PC-3 (cell line): ENCODE measurements at places on chromosomes 11 and 22. TPM values are rescaled to one million over a fixed set of nuclear protein-coding genes. Genes with fewer than 3 reads are reported as not detected.

DNA sequence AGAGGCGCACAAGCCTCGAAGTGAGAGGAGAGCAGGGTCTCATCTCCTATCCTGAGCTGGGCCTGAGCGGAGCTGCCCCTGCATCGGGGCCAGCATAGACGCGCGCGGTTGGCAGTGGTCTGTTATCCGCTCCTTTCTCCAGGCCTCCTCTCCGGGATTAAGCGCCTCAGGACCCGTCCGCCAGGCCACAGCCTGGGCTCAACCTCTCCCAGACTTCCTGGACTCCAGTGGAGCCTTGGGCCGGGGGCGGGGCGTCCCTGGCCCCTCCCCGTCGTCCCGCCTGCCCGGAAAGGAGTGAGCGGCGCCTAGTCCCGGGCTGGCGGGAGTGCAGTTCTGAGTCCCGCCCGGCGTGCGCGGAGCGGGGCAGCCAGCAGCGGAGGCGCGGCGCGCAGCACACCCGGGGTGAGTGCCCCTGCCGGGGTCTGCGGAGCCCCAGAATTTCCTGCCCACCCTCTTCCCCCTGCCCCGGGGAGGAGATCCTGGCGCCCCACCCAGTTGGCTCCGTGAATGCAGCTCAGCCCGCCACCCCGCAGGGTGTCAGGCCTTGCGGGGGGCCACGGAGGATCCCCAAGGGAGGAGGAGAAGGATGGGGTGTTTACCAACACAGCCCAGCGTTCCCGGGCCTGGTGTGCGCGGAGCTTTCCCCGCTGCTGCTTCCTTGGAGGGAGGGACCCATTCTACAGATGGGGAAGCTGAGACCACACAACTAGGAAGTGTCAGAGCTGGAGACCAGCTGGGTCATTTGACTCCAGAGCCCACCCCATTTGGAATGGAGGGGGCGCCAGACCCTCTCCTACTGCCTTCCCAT, at the start of gene TCIRG1:
TSS of gene TCIRG1 (plus strand) at position 308 of the 808 bp plus-strand sequence. CDS start 2,247 bp downstream, outside the sequence.
- H3K36me3 ChIP-seq: peaks cover 8% of the 10 kb centered on the region
- peak within 1 kb of the TSS; percentile 56 for H3K27ac ChIP-seq
- H3K4me1 ChIP-seq: peaks cover 26% of the 10 kb centered on the region
- no peaks in the 10 kb centered on the region for H3K27me3 ChIP-seq

DNA sequence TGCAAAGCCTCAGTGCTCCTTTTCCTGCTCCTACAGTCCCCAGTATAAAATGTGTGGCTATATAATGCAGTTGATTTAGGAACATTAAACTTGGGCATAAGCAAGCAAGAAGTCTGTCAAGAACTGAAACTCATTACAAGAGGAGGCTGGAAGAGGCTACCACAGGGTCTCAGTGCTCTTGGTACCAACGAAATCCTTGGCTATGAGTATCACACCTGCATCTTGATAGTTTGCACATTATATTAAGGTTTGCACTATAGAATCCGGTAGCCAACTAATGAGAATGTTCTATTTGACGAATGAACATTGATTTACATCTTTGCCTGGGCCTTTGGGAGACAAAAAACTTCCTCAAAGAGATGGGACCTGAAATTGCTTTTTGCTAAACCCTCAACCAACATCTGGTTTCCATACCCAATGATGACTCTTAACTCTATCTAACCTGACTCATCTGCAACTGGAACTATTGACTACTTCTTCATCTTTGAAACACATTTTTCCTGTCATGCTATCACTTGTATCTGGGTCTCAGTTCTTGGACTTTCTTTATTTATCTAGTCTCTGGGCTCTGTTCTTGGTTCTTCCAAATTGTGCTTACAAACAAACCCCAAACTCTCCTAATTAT, 207.2 kb upstream of the CTSC start:
- no peaks in the 10 kb centered on the region for H3K36me3 ChIP-seq
- no peaks in the 10 kb centered on the region for H3K27me3 ChIP-seq
- H3K27ac ChIP-seq: no peak overlapping the region
- DNase-seq: no peak
- H3K4me1 ChIP-seq: peaks cover 7% of the 10 kb centered on the region
- H3K4me3 ChIP-seq: no peak overlapping the region

- no peaks in the 10 kb centered on the region for H3K27me3 ChIP-seq
- H3K4me1 ChIP-seq: peaks cover 48% of the 10 kb centered on the region
- no peaks in the 10 kb centered on the region for H3K36me3 ChIP-seq
- peak within 1 kb of the TSS; percentile 98 for H3K27ac ChIP-seq
- peak within 1 kb of the TSS; percentile 77 for H3K4me3 ChIP-seq
- DNase-seq: peak; percentile 68
Observed at GRCh38 chr11:67056267-67057204, at the start of gene RHOD. Gene RHOD, plus strand, starts transcription at chr11:67056847. Its CDS starts 56 bp downstream, at chr11:67056903.

FAM181B gene
- 0.23 TPM in 1 of 2 replicates, not detected in the other for total RNA-seq

- DNase-seq: no peak
- H3K27ac ChIP-seq: peak overlapping the region; percentile 76
- H3K27me3 ChIP-seq: no peaks in the 10 kb centered on the region
- peaks cover 20% of the 10 kb centered on the region for H3K4me1 ChIP-seq
- no peak overlapping the region for H3K4me3 ChIP-seq
Observed at GRCh38 chr11:954392-955153, 28.9 kb downstream of the AP2A2 start.

GRCh38 chr22:20267441-20268278, 458 bp downstream of the RTN4R start:
- no peaks in the 10 kb centered on the region for H3K36me3 ChIP-seq
- no peaks in the 10 kb centered on the region for H3K4me1 ChIP-seq
- H3K27ac ChIP-seq: no peak overlapping the region
- peak; percentile 14 for DNase-seq
- H3K27me3 ChIP-seq: no peaks in the 10 kb centered on the region
- peak overlapping the region; percentile 63 for H3K4me3 ChIP-seq

PDE2A gene
- total RNA-seq: 2.6 and 2.7 TPM in 2 replicates

OR5A1 gene
- not detected in 2 replicates for total RNA-seq

DDIAS gene
- 24.9 and 25.4 TPM in 2 replicates for total RNA-seq

MMP8 gene
- total RNA-seq: not detected in 2 replicates

DSCAML1 gene
- not detected in 2 replicates for total RNA-seq

GRCh38 chr11:2248762-2249161, 21.6 kb downstream of the ASCL2 start:
- H3K4me3 ChIP-seq: no peak overlapping the region
- H3K27me3 ChIP-seq: no peaks in the 10 kb centered on the region
- H3K36me3 ChIP-seq: no peaks in the 10 kb centered on the region
- H3K4me1 ChIP-seq: no peaks in the 10 kb centered on the region
- no peak for DNase-seq

DNA sequence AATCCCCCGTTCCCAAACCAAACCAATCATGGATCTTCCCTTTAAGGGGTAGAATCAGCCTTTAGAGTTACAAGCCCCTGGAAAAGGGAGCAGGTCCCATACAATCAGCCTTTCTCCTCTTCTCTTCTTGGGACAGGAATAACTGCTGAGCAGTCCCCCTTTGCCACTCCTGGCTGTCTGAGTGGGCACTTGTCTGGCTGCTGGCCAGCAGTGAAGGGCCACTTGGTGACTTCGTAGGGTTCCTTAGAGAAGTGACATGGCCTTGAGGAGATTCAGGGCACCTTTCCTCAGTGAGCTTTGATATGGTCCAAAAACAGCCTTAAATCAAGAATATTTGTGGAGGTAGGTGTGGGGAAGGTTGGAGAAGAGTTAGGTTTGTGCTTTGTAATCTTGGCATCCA, 53.5 kb upstream of the HORMAD2 start:
- H3K4me3 ChIP-seq: no peak overlapping the region
- H3K36me3 ChIP-seq: peaks cover 8% of the 10 kb centered on the region
- no peak for DNase-seq
- peak overlapping the region; percentile 62 for H3K27ac ChIP-seq

GALNT18 gene
- total RNA-seq: 34.5 and 41.1 TPM in 2 replicates

OR52R1 gene
- not detected in 2 replicates for total RNA-seq

HEPN1 gene
- not detected in 2 replicates for total RNA-seq

RAB39A gene
- not detected in 2 replicates for total RNA-seq

DNA sequence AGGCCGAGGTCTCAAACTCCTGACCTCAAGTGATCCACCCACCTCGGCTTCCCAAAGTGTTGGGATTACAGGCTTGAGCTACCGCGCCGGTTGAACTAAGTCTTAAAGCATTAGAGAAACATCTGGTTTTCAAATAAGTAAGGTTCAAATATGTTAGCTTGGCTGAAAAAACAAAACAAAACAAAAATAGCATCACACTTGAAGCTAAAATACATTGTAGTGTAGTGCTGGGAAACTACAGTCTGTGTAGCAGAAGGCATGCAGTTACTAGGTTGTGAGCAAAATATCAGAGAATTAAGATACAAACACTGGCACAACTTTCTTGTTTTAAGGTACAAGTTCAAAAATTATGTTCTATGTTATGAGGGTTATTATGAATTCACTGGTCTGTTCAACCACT, 224.8 kb upstream of the CHORDC1 start:
- H3K36me3 ChIP-seq: no peaks in the 10 kb centered on the region
- no peaks in the 10 kb centered on the region for H3K27me3 ChIP-seq
- H3K4me3 ChIP-seq: no peak overlapping the region
- H3K4me1 ChIP-seq: no peaks in the 10 kb centered on the region
- no peak overlapping the region for H3K27ac ChIP-seq

- DNase-seq: no peak
- H3K27ac ChIP-seq: no peak overlapping the region
- H3K4me1 ChIP-seq: peaks cover 22% of the 10 kb centered on the region
- H3K4me3 ChIP-seq: no peak overlapping the region
- H3K27me3 ChIP-seq: no peaks in the 10 kb centered on the region
Observed at GRCh38 chr11:108970221-108970991, 305.5 kb downstream of the DDX10 start.

DNA sequence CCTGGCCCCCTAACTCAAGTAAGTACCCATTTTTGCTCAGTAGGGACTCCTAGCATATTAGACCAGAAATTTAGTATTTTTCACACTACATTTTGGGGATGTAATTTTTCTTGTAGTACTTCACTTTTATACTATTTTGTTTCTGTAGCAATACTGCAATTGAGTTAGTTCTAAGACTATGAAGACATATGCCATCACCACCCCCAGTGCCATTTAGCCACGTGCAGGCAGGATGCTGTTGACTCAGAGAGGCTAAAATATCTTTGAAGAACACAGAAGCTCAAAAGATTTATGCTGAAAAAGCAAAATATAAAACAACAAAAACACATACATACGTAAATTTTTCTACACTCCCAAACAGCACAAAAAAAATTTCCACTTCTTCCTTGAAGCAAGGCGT, 29.1 kb upstream of the DLAT start:
- DNase-seq: no peak
- no peaks in the 10 kb centered on the region for H3K27me3 ChIP-seq
- H3K27ac ChIP-seq: no peak overlapping the region
- H3K36me3 ChIP-seq: peaks cover 5% of the 10 kb centered on the region; the same call in 1 of the 2 replicates
- no peak overlapping the region for H3K4me3 ChIP-seq

- no peaks in the 10 kb centered on the region for H3K27me3 ChIP-seq
- peaks cover 16% of the 10 kb centered on the region for H3K4me1 ChIP-seq
- H3K36me3 ChIP-seq: no peaks in the 10 kb centered on the region
- no peak overlapping the region for H3K27ac ChIP-seq
Observed at GRCh38 chr11:118889797-118890196, 6.1 kb downstream of the CXCR5 start.
